Left cardiac atrium (tissue), 4 donors: ENCODE measurements at places on chromosomes 7 and 10. TPM values are rescaled to one million over a fixed set of nuclear protein-coding genes. Genes with fewer than 3 reads are reported as not detected.

OR2F2 gene
- total RNA-seq = not detected

PHKG1 gene
- 25.3 TPM for total RNA-seq

YWHAG gene
- 218 TPM for total RNA-seq

PSMG3 gene
- total RNA-seq = 14.3 TPM

CYP26C1 gene
- not detected for total RNA-seq

DCLRE1A gene
- 4.8 TPM for total RNA-seq

LRRTM3 gene
- not detected for total RNA-seq

BMI1 gene
- total RNA-seq = 39.9 TPM

MAP3K8 gene
- total RNA-seq = 13.1 TPM

NPY gene
- total RNA-seq = not detected

AGBL3 gene
- 1.7 TPM for total RNA-seq

OIT3 gene
- total RNA-seq = 0.29 TPM

GHRHR gene
- not detected for total RNA-seq

ATXN7L1 gene
- total RNA-seq = 6.0 TPM

CYP2W1 gene
- total RNA-seq = not detected

JAKMIP3 gene
- total RNA-seq = 1.1 TPM

AGMO gene
- total RNA-seq = 0.55 TPM

IFIT2 gene
- 4.6 TPM for total RNA-seq

DNA2 gene
- total RNA-seq = 3.9 TPM

SPOCK2 gene
- 8.1 TPM for total RNA-seq

CYP2E1 gene
- 1.3 TPM for total RNA-seq

AFAP1L2 gene
- total RNA-seq = 5.5 TPM

PIK3CG gene
- 3.0 TPM for total RNA-seq

DYDC2 gene
- not detected for total RNA-seq

MYH16 gene
- not detected for total RNA-seq

FGFR2 gene
- total RNA-seq = 6.1 TPM

TSPAN15 gene
- 11.0 TPM for total RNA-seq

HOXA4 gene
- 1.0 TPM for total RNA-seq

AOAH gene
- 2.7 TPM for total RNA-seq

MRLN gene
- total RNA-seq = not detected

TMEM270 gene
- not detected for total RNA-seq

MAPK8 gene
- 29.5 TPM for total RNA-seq
